ENCODE measurements at places on chromosomes 7 and 10.

DNA sequence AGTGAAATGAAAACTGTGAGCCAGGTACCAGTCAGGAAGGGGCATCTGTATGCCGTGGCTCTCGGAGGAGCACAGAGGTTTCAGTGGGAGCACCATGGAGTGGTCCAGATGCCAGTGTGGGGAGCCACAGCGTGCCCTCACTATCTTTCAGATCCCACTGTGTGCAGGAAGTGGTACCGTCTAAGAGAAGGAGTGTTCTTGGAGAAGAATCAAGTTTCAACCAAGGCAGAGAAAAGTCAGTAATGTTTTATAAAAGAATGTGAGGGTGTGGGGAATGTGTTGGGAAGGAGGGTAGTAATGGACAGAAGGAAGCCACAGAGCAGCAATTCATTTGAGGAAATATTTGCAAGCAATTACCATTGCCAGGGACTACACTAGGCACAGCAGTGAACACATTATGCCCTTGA is 35.6 kb downstream of the PRKAR2B start:
- H3K4me3 ChIP-seq = no peak overlapping the region
- DNase-seq = no peak
- peaks cover 7% of the 10 kb centered on the region for H3K4me1 ChIP-seq

DNA sequence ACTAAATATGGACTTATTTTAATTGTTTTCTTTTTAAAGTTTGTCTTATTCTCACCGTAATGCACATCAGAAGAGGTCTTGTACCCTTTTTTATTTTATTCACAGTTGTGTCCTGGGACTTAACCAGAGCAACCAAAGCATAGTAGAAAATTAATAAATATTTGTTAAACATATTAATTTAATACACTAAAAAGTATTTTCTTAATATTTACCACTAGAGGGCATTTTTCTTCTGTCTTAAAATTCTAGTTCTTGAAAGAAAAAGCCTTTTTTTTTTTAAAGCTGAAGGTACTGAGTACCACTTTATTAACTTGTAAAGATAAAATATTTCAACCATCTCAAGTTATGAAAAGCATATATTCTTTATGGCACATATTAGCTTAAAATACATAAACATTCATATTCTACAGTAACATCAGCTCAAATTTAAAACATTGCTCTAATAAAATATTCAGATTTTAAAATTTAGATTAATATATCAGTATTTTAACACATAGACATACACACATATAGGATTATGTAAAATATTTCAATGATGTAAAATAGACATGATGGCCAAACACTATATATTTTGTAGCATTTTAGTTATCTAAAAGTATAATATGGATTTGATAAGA is 260.4 kb downstream of the SEMA3A start:
- H3K27me3 ChIP-seq = no peaks in the 10 kb centered on the region
- no peak overlapping the region for H3K27ac ChIP-seq
- H3K36me3 ChIP-seq = no peaks in the 10 kb centered on the region
- no peak overlapping the region for H3K4me3 ChIP-seq
- no peak for DNase-seq

- H3K4me1 ChIP-seq = peaks cover 9% of the 10 kb centered on the region
- peaks cover 88% of the 10 kb centered on the region for H3K27me3 ChIP-seq
- DNase-seq = peak; percentile 43
- H3K4me3 ChIP-seq = peak overlapping the region; percentile 67
- H3K27ac ChIP-seq = no peak overlapping the region
Measured at GRCh38 chr7:50304911-50305582, 531 bp downstream of the IKZF1 start.

DNA sequence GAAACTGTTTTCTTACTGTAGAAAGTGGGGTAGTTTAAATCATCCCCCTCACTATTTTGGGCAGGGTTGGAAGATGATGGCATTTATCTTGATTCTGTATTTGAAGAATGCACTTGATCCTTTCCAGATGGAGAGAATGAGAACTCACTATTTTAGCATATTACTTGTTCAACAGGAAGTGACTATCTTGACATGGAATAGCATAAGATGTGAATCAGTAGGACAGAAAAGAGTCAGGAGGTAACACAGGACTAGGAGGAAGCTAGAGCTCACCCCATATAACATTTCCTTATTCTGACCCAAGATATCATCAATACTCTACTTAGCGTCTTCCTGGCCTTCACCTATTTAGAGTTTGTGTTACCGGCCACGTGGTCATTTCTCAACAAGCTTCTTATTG is 400.2 kb downstream of the PHTF2 start:
- H3K36me3 ChIP-seq = no peaks in the 10 kb centered on the region
- H3K27me3 ChIP-seq = no peaks in the 10 kb centered on the region
- H3K27ac ChIP-seq = no peak overlapping the region
- H3K4me3 ChIP-seq = no peak overlapping the region
- no peak for DNase-seq
- no peaks in the 10 kb centered on the region for H3K4me1 ChIP-seq

DNA sequence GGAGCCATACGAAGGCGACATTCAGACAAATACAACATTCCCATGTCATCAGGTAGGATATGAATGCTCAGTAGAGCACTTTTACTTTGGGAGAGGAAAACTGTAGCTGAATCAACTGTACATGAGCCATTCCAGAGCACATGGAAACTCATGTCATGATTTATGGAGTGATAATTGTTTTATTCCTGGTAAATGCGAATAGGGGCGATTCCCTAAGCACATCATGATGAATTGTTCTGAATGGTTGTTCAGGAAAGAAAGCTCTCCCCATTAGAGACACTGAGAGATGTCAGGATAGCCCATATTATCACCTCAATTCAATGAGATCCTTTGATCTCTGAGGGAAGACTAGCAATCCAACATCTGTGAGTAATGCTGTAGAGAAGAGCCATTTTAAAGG is 243.6 kb downstream of the FOXP2 start:
- DNase-seq = no peak
- H3K27ac ChIP-seq = no peak overlapping the region
- peaks cover 10% of the 10 kb centered on the region for H3K4me1 ChIP-seq
- H3K36me3 ChIP-seq = no peaks in the 10 kb centered on the region
- no peaks in the 10 kb centered on the region for H3K27me3 ChIP-seq
- H3K4me3 ChIP-seq = no peak overlapping the region

- H3K27ac ChIP-seq = no peak overlapping the region
- DNase-seq = no peak
- H3K4me1 ChIP-seq = peaks cover 9% of the 10 kb centered on the region
- no peaks in the 10 kb centered on the region for H3K36me3 ChIP-seq
- H3K27me3 ChIP-seq = no peaks in the 10 kb centered on the region
- no peak overlapping the region for H3K4me3 ChIP-seq
Measured at GRCh38 chr10:98374217-98374985, 40.6 kb downstream of the PYROXD2 start.

- no peaks in the 10 kb centered on the region for H3K36me3 ChIP-seq
- H3K4me3 ChIP-seq = no peak overlapping the region
- H3K27me3 ChIP-seq = peaks cover 65% of the 10 kb centered on the region
- no peak for DNase-seq
Measured at GRCh38 chr7:151416112-151416940, 6.5 kb upstream of the WDR86 start.

DNA sequence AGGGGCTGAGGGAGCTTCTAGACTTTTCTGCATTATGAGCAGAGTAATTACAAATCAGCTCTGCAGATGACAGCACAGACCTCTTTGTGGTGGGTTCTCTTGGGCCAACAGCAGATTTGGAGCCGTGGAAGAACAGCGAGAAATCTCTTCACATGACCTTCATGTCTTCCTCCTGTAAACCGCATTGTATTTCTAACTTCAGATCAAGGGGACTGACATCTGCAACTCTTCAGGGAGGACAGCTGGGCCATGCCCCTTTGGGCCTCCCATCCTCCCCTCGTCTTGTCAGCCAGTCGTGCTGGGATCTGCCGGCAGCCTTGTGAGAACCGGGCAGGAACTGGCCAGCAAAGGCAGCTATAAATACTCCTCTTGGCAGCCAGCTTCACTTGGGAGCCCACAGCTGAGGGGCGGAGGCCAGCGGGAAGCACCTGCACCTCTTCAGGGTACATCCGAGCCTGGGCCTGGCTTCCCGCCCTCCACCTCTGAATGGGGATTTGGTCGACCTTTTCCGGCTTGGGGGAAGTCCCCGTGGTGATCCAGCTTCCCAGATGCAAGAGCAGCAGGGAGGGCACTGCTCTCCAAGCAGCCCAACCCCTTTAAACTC is 54.7 kb downstream of the STEAP1B start:
- peak; percentile 21 for DNase-seq
- H3K4me1 ChIP-seq = peaks cover 8% of the 10 kb centered on the region
- H3K36me3 ChIP-seq = no peaks in the 10 kb centered on the region
- H3K27me3 ChIP-seq = no peaks in the 10 kb centered on the region
- H3K4me3 ChIP-seq = no peak overlapping the region

- no peaks in the 10 kb centered on the region for H3K4me1 ChIP-seq
- H3K27ac ChIP-seq = no peak overlapping the region
- H3K27me3 ChIP-seq = no peaks in the 10 kb centered on the region
- no peaks in the 10 kb centered on the region for H3K36me3 ChIP-seq
- DNase-seq = no peak
Measured at GRCh38 chr7:106952001-106952657, 87.0 kb downstream of the PIK3CG start.

GRCh38 chr7:73741600-73741999 is 3.0 kb upstream of the ABHD11 start:
- no peak overlapping the region for H3K4me3 ChIP-seq
- H3K27me3 ChIP-seq = no peaks in the 10 kb centered on the region
- peaks cover 36% of the 10 kb centered on the region for H3K4me1 ChIP-seq
- DNase-seq = peak; percentile 52
- no peaks in the 10 kb centered on the region for H3K36me3 ChIP-seq

DNA sequence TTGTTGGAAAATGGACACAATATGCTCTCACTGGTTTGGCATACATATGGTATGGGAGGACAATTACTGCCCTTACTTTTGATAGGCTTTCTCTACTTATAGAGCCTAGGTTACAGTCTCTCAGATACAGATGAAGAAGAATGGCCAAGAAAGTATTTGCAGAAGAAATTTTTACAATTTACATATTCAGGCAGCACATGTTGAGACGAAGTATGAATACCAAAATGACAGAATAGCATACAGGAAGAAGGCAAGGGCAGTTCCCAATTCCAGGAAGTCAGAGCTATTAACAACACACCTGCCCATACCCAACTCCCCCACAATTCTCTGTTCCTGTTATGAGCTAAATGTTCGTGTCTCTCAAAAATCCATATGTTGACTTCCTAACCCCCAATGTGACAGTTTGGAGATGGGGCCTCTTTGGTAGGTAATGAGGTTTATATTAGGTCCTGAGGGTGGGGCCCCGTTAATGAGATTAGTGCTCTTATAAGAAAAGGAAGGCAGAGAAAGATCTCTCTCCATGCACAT is 67.8 kb downstream of the DOCK4 start:
- DNase-seq = no peak
- no peaks in the 10 kb centered on the region for H3K27me3 ChIP-seq
- H3K4me3 ChIP-seq = no peak overlapping the region
- no peaks in the 10 kb centered on the region for H3K4me1 ChIP-seq
- no peak overlapping the region for H3K27ac ChIP-seq

DNA sequence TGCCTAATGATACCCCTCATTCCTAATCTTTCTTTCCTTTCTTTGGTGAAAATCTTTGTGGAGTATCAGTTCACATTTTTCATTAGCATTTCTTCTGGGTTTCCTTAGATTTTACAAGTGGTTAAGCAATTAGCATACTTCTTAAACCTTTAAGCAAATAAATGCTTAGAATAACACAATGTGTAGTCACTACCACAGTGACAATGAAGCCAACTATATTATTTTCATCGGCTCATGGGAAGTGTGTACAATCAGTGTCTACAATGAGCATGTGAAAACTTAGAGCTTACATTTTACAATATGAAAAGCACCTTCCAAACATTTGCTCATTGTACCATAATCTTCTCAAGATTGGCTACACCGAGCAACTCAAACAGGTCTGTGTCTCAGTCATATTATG is 176.2 kb upstream of the PLXNA4 start:
- no peak overlapping the region for H3K4me3 ChIP-seq
- H3K27me3 ChIP-seq = no peaks in the 10 kb centered on the region
- no peak overlapping the region for H3K27ac ChIP-seq
- H3K36me3 ChIP-seq = no peaks in the 10 kb centered on the region
- no peak for DNase-seq

DNA sequence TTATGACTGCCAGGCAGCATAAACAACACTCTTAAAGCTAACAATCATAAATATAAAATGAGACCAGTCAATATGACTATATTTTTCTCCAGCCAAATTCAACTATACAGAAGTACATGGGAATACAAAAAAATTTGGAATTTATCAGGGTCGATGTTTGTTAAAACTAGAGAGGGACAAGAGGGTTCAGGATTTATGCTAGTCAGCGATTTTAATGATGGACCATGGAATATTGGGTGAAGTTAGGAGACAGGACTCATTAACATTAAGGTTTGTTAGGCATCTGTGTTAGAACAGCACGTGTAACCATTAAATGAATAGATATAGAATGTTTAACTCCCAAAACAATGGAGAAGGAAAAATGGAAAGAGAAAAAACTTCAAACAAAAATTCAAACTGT is 146.2 kb downstream of the SEM1 start:
- no peaks in the 10 kb centered on the region for H3K4me1 ChIP-seq
- H3K27ac ChIP-seq = no peak overlapping the region
- no peak overlapping the region for H3K4me3 ChIP-seq

DNA sequence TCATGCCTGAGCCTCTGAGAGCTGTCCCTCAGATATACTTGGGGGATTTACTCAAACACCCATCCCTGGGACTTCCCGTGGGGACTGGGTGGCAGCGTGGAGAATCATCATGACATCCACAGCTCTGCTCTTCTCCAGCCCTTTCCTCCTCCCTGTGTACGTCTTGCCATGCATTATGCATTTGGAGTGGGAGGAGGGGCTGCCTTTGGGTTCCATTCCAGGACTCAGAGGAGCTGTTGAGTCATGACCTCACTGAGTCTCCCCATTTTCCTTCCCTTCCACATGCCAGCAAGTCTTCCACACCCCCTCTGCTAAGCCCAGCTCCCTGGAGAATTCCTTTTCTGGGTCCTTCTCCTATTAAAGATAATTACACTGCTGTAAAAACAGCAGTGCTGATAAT is 480.7 kb downstream of the SORCS3 start:
- H3K4me1 ChIP-seq = no peaks in the 10 kb centered on the region
- no peak for DNase-seq
- no peaks in the 10 kb centered on the region for H3K27me3 ChIP-seq
- no peak overlapping the region for H3K4me3 ChIP-seq
- no peaks in the 10 kb centered on the region for H3K36me3 ChIP-seq
- no peak overlapping the region for H3K27ac ChIP-seq

DNA sequence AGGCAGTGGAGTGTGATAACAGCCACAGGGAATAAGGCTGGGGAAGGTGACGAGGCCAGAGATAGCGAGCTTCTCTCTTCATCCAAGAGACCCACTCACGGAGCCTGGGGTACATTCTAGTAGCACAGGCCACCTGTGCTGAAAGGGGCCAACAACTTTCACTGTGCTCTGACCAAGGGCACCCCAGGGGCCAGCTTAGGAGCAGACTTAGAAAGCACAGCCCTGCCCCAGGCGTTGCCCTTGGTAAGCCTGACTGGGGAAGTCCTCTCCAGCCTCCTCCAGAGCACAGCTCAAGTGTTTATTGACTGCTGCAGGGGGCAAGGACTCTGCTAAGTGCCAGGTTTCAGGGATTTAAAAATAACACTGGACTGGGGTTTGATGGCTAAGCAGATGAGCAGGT is 44.7 kb downstream of the EBF3 start:
- no peak for DNase-seq
- no peak overlapping the region for H3K27ac ChIP-seq
- H3K4me3 ChIP-seq = no peak overlapping the region
- no peaks in the 10 kb centered on the region for H3K27me3 ChIP-seq
- no peaks in the 10 kb centered on the region for H3K4me1 ChIP-seq

All from neural progenitor cell (in vitro differentiated cells).